ENCODE measurements at places on chromosomes 6 and 20.

- no peak for DNase-seq
These were observed 98.1 kb upstream of the AKAP12 start for GRCh38 chr6:151141685-151142084.

GRCh38 chr6:5029609-5030008 is 25.8 kb upstream of the RPP40 start:
- no peak for DNase-seq

- DNase-seq = no peak
These were observed 107.2 kb upstream of the SASH1 start for GRCh38 chr6:148235446-148235845.

GRCh38 chr20:39568109-39568508 is 606.0 kb downstream of the DHX35 start:
- DNase-seq = no peak

GRCh38 chr6:97059473-97059872 is 134.9 kb downstream of the KLHL32 start:
- peak; percentile 66 for DNase-seq

- DNase-seq = no peak
These were observed 21.2 kb upstream of the SLC22A2 start for GRCh38 chr6:160279850-160280249.

GRCh38 chr20:41147767-41148191 is 10.4 kb downstream of the PLCG1 start:
- no peak for DNase-seq

DNA sequence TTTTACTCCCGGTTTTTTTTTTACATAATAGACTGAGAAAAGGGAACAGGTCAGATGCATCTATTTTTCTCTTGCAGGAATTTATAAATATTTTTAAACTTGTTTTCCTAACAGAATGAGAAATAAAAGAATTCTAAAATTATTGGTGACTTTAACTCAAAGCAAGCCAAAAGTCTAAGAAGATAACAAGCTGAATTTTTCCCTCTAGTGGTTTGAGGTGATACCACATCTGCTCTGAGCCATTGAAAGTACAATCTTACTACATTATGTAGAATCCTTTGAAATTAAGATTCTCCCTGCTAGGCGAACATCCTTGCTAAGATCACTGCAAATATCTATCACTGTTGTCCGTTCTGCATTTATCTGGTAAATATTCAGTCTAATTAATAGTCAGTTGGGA is 10.7 kb upstream of the STMND1 start:
- DNase-seq = no peak

DNA sequence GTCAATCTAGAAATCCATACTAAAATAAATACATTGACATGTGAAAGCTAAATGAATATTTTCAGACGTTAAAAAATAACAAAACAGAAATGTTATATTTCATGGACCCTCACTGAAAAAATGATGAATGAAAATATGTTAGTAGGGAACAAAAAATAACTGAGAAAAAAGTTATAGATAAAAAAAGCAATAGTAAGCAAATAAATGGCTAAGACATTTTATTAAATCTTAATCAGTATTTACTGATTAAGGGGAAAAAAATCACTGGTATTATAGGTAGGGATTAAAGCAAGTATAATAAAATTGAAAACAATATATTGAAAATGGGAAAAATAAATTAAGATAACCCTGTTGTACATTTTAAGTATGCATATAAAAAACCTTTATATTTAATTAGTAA is 468.1 kb upstream of the MANEA start:
- DNase-seq = no peak

GRCh38 chr20:46046588-46047310 is 17.7 kb downstream of the SLC12A5 start:
- no peak for DNase-seq

GRCh38 chr20:6783752-6784151 is 16.3 kb downstream of the BMP2 start:
- DNase-seq = no peak

DNA sequence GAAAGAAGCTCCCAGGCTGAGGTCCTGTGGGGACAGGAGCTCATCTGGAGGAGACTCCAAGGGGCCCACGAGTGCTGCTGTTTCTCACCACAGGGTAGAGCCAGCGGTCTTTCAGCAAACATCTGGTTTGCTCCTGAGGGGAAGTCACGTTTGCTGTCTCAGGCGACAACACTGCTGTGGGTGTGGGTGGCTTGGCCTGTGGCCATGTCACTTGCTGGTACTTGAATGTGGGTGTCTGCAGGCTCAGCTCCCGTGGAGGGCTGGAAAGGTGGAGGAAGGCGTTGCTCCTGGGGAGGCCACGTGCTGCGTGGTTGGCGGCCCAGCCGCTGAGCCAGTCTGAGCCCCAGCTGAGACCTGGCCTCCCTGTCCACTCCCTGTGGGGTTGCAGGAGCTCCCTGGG is 52.8 kb upstream of the MPC1 start:
- no peak for DNase-seq

- DNase-seq = no peak
These were observed 35.1 kb downstream of the EYS start for GRCh38 chr6:65671922-65672321.

DNA sequence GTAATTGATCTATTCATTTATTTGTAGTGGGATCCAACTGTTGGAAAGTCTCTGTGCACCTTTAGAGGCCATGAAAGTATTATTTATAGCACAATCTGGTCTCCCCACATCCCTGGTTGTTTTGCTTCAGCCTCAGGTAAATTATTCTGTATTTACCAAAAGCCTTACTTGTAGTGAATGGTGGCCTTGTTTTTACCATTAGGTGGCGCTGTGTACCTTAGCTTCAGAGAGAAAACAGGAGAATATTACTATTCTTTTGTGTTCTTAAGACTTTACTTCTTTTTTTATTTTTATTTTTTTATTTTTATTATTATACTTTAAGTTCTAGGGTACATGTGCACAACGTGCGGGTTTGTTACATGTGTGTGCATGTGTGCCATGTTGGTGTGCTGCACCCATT is 23.7 kb downstream of the PEX7 start:
- DNase-seq = peak; percentile 73

GRCh38 chr6:108656836-108657235 is 96.1 kb downstream of the FOXO3 start:
- DNase-seq = no peak

GRCh38 chr20:24149175-24149574 is 160.6 kb upstream of the GGTLC1 start:
- no peak for DNase-seq

DNA sequence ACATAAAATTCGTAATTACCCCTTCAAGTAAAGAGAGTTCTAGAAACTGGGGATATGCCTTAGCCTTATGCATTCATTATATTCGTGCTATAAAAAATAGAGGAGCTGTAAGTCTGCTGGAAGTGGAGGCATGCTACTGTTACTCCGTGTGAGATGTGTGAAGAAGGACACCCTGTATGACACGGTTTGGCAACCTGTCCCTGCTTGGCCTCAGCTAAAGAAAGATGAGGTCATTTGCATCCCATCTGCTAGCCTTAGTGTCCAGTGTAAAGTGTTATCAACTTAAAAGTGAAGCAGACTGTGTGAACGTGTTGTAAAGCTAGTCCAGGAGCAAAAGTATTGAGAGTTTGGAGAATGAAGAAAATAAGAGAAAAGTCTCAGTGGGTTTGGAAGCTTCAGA is 135.1 kb upstream of the RAB32 start:
- DNase-seq = no peak

DNA sequence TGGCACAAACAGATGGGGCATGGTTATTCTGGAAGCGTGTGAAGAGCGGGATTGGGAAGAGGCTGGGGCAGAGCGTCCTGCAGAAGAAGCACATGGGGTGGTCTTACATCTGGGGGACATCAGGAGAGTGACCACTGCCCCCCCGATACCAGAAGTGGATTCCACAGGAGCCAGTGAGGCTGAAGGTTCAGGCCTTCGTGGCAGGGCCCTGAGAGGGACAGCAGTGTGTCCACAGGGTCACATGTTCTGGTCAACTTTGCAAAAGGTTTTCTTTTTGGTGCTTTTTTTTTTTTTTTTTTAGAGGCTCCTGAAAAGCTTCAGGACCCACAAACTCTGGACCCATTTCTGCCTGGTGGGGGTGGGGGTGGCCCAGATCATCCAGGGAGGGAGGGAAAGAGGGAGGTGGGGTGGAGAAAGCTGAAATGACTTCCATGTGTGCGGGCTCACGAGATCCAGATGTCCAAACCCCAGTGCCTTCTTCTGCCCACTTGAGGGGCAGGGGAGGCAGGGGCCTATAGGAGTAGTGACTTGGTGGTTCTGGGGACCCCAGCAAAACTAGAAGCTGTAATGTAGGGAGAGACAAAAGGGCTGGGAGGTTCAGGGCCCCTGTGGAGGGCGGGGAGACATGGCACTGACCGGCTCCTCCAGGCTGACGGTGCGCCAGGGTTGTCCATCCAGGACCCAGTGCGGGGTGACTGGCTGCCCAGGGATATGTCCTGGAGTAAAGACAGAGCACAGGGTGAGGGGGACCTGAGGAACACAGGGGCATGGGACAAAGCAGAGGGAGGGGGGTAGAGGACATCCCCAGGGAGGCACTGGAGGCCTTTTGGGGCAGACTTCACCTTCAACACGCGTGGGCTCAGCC is 2.7 kb downstream of the ADAM33 start:
- DNase-seq = no peak

DNA sequence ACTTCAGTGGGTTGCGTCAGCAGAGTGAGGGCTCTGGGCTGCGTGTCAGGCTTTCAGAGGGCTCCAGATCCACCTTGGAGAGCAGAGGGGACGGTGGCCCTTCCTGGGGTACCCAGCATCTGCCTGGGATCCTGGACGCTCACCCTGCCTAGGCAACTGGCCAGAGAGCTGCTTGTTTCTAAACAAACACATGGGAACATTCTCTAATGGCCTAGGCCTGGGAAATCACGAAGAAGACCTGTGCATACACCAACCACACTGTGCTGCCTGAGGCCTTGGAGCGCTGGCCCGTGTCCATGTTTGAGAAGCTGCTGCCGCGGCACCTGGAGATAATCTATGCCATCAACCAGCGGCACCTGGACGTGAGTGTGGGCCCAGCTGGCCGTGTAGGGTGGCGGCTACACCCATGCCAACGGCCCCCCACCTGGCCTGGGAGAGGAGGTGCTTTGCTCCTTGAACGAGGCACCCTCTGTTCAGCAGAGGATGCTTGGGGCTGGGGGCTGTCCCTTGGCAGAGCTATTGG is 32.2 kb downstream of the PYGB start:
- no peak for DNase-seq

DNA sequence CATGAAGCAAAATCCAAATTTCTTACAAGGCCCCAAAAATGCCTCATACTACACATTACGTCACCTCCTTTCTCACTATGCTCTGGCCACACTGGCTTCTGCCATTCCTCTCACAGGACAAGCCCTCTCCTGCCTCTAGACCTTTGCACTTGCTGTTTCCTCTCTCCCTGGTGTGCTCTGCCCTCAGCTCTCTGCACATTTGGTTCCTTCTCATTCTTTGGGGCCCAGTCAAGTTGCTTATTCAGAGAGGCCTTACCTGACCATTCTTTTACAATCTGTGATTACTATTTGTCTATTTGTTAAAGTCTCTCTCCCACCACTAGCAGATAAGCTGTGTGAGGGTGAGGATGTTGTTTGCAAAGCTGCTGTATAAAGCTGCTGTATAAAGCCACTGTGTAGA is 15.4 kb upstream of the GSTA4 start:
- no peak for DNase-seq

DNA sequence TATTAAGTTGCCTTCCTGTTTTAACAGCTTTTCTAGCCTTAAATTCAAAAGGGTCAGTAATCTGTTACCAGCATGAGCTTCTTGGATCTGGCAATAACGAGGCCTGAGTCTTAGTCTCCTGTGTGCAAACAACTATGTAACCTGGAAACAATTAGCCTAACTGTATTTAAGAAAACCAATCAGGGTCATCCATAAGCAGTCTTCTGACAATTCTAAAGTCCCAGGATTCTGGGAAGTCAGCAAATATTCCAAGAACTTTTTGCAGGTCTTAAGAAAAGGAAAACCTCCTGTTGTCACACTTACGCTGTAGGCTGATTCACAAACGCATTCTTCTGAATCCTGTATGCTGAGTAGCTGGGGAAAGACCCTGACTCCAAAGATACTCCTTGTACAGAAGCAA is 90.4 kb downstream of the COL12A1 start:
- DNase-seq = no peak

GRCh38 chr20:21503345-21503744 is 10.5 kb downstream of the NKX2-2 start:
- no peak for DNase-seq

- DNase-seq = no peak
These were observed 2.4 kb downstream of the KIF13A start for GRCh38 chr6:17984812-17985670.

GRCh38 chr20:50294164-50295088 is 103.8 kb downstream of the CEBPB start:
- DNase-seq = no peak

- DNase-seq = no peak
These were observed 151.7 kb downstream of the FRK start for GRCh38 chr6:115908906-115909559.

- no peak for DNase-seq
These were observed 6.3 kb downstream of the YWHAB start for GRCh38 chr20:44891826-44892225.

GRCh38 chr6:12577124-12577850 is 139.3 kb upstream of the PHACTR1 start:
- DNase-seq = no peak

GRCh38 chr20:34705008-34705396 is 858 bp downstream of the TP53INP2 start:
- no peak for DNase-seq

- DNase-seq = no peak
These were observed 17.5 kb downstream of the TRERF1 start for GRCh38 chr6:42434237-42434636.

DNA sequence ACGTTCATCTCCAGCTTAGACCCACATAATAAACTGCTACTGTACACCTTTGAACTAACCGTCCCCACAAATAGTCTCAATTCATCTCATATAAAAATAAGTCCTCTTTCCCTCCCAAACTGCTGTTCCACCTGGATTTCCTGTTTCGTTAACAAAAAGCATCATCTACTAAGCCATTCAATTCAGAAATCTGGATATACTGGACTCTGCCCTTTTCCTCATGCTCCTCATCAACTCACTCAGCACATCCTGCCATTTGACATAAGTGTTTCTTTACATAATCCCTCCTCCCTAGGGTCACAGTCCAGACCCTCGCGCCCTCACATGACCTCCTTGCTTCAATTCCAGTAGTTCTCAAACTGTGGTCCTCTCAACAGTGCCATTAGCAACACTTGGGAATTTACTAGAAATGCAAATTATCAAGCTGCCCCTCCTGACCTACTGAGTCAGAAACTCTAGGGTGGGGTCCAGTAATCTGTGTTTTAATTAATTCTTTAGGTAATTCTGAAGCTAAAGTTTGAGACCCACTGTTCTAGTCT is 4.5 kb downstream of the MKKS start:
- no peak for DNase-seq

- no peak for DNase-seq
These were observed 280.2 kb downstream of the TBC1D7 start for GRCh38 chr6:13048113-13048512.

Measured in AML-193 (cell line).